ENCODE measurements at places on chromosomes 3 and 15. TPM values are rescaled to one million over a fixed set of nuclear protein-coding genes. Genes with fewer than 3 reads are reported as not detected.

Gene GOLGA8T
- not detected for total RNA-seq

Gene ANKUB1
- total RNA-seq: not detected

Gene GOLGA6D
- total RNA-seq: not detected

Gene SI
- not detected for total RNA-seq

Gene GDPGP1
- 3.5 TPM for total RNA-seq

Gene CX3CR1
- total RNA-seq: 0.02 TPM

Gene GPR149
- not detected for total RNA-seq

Gene MYO1E
- total RNA-seq: 131 TPM

Gene LRRC31
- not detected for total RNA-seq

Gene ZNF620
- 4.4 TPM for total RNA-seq

Gene FILIP1L
- total RNA-seq: 43.2 TPM

Gene TMEM212
- not detected for total RNA-seq

Gene LINGO1
- total RNA-seq: not detected

Gene CCDC51
- 10.6 TPM for total RNA-seq

Measured in M059J (cell line).